ENCODE measurements at places on chromosomes 2 and 18. TPM values are rescaled to one million over a fixed set of nuclear protein-coding genes. Genes with fewer than 3 reads are reported as not detected.
A peak's percentile ranks its signal among the peaks of the same experiment; 100 is the strongest.

DNAJC5G gene
- total RNA-seq = not detected

MREG gene
- 2.8 TPM for total RNA-seq

- DNase-seq = peak; percentile 39
Measured at GRCh38 chr2:159617646-159618045, 1.3 kb upstream of the BAZ2B start.

- DNase-seq = peak; percentile 91
Measured at GRCh38 chr2:241148891-241149674, at the start of gene PASK. TSS of gene PASK (minus strand) at chr2:241149472. CDS start at chr2:241143032, 6,440 bp downstream.

DNA sequence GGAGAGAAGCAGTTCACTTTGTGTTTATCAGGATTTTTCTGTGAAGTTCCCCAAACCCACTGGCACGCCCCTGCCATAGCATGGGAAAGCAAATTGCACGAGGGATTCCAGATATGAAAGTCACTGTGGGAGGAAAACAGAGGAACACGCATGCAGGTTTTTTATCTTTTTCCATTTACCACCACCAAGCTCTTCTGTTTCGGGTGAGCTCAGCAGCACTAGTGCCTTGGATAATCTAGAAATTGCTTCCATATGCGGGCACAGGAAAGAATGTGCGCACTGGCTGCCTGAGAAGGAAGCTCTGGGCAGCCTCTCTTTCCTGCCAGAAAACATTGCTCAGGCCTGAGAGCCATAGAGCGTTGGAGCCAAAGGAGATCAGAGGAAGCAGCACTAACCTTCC is 65.9 kb upstream of the WIPF1 start:
- peak; percentile 96 for DNase-seq

- no peak for DNase-seq
Measured at GRCh38 chr2:32427672-32428610, 71.1 kb downstream of the BIRC6 start.

DNA sequence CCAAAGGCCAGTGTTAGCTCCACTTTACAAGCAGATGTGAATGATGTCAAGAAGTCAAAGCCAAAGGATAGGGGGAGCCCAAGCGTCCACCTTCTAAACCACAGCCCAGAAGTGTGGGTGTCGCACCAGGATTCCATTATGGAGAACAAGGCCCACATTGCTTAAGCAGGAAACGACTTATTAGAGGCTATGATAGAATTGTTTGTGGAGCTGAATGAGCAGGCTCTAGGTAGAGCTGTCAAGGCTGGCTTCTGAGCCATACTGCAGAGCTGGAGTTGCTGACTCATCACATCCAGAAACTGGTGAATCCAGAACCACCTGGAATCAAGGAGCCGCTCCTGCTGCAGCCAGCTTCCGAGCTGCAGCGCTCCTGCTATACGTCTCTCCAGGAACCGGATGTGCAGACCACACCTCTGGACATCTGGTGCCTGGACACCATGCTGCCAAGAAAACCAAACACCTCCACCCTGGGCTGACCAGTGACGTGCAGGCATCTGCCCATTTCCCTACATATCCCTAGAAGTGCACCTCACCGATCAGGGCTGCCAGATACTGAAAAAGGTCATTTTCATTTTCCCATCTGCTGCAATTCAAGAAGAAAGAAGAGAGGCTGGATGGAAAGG is 6.2 kb upstream of the TWIST2 start:
- DNase-seq = no peak

DNA sequence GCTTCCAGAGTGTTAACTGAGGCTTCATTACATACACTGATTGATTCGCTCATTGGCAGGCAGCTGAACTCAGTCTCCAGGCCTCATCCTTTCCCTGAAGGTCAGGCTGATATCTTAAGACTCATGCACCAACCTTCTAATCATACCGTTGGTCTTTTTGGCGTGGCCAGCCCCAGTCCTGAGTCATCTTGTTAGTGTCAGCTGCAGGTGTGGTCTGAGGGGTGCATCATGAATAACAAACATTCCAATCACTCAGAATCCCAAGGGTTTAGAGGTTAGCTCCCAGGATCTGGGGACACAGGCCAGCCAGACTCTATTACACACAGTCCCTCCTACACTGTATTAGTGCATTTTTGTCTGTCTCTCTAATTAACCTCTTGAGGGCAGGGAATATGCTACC is 271.5 kb downstream of the HRH4 start:
- no peak for DNase-seq

- no peak for DNase-seq
Measured at GRCh38 chr2:109069331-109070194, 59.4 kb upstream of the SH3RF3 start.
